ENCODE measurements at places on chromosomes 1 and 21.

DNA sequence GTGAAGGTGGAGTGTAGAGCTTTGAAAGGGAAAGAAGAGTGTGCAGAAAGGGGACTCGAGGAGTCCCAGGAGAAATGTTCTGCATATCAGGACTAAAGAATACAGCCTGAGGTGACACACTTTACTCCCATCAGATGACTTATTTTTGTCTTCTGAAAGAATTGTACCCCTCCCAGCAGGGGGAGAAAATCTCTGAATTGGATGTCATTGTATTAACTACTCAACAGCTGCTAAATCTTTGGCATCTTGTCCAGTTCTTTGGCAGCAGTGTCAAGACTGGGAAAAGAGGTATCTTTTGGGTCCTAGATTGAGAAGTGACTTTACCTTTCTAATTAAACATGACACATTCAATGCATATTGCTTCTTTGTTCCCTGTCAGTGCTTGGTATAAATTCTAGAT is 18.9 kb downstream of the UBE4B start:
- DNase-seq: no peak

DNA sequence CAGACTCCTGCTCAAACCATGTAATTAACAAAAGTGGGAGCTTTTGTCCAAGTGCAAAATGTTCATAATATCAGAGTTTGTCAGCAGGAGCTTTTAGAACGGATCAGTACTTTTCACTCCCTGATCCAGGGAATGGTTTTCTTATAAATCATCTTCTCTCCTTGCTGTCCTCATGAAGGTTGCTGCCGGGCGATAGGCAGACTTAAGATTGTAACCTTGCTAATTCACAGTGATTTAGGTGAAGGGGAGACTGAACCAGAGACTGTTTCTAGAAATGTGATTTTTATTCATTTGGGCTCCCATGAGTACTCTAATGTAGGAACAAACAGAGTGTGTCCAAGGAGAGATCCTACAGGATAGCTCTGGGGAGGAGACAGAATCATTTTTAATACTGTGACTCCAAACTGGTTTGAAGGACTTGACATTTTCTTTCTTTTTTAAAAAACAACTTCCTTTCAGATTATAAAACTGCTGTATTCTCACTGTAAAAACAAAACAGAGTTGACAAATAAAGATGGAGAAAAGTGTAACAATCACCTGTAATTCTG is 23.7 kb downstream of the ELAVL4 start:
- no peak for DNase-seq

GRCh38 chr1:226838456-226838855 is 32.0 kb upstream of the PSEN2 start:
- no peak for DNase-seq

- DNase-seq: no peak
Observed at GRCh38 chr21:35035116-35035515, 14.0 kb downstream of the RUNX1 start.

GRCh38 chr21:38820471-38821239 is 14.9 kb downstream of the ETS2 start:
- DNase-seq: no peak

DNA sequence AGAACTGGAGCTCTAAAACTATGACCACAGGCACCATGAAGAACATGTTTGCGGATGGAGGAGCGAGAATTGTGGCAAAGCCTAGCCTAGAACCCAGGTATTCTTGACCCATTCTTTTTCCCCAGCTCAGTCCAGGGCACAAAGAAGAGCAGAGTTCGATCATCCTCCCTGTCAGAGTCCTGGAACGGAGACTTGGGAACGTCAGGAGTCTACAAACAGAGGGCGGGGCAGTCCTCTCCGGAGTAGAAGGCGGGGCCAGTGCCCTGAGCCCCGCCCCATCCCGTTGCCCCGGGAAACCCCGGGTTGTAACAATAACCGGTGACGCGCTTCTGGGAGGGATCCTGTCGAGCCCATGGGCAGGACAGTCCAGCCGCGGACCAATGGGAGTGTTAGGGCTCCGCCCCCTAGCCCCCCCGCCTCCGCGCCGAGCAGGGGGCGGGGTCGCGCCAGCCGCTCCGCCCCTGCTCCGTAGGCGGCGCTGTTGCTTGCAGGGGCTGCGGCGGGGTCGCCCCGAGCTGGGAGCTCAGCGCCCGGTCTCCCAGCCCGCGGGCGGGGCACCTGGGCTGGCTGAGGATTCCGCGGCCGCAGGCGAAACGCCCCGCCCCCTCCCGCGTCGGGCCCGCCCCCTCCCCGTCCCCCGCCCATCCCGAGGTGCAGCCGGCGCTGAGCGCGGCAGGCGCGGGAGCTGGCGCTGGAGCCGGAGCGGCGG is at the start of gene FOXO6:
Gene FOXO6, plus strand, starts transcription at position 649 of the 709 bp plus-strand sequence.
- peak; percentile 93 for DNase-seq

DNA sequence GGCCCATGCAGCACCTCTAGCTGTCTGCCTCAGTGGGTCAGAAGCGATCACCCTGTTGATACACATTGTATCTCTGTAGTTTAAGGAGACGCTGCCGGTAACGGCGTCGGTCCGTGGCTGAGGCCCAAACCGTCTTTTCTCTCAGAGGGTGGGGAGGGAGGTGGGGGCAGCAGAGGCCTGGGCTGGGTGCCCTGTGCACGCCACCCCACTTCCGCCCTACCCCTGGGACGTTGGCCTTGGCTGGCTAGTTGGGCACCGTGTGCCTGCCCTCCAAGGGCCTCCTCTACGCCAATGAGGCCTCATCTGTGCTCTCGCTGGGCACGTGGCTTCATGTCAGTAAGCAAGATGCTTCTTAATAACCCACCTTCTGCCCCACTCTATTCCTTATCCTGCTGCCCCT is 9.4 kb downstream of the ZC3H12A start:
- no peak for DNase-seq

GRCh38 chr1:61585714-61586113 is 139.2 kb downstream of the TM2D1 start:
- no peak for DNase-seq

GRCh38 chr1:232306269-232306961 is 323.5 kb downstream of the SIPA1L2 start:
- no peak for DNase-seq

DNA sequence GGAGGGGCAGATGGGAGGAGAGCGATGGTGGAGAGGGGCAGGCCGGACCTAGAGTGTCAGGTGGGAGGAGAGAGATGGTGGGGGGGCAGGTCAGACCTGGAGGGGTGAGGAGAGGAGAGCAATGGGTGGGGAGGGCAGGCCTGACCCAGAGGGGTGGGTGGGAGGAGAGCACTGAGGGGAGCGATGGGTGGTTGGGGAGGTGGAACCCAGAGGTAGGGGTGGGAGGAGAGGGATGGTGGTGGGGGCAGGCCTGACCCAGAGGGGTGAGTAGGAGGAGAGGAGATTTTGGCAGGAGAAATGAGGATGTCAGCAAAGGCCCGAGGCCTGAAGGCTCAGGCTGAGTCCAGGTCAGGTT is 157.3 kb upstream of the VAMP3 start:
- no peak for DNase-seq

- DNase-seq: no peak
Observed at GRCh38 chr1:44084998-44085675, 33.5 kb upstream of the KLF17 start.

GRCh38 chr1:18955441-18956192 is 859 bp downstream of the IFFO2 start:
- peak; percentile 66 for DNase-seq

DNA sequence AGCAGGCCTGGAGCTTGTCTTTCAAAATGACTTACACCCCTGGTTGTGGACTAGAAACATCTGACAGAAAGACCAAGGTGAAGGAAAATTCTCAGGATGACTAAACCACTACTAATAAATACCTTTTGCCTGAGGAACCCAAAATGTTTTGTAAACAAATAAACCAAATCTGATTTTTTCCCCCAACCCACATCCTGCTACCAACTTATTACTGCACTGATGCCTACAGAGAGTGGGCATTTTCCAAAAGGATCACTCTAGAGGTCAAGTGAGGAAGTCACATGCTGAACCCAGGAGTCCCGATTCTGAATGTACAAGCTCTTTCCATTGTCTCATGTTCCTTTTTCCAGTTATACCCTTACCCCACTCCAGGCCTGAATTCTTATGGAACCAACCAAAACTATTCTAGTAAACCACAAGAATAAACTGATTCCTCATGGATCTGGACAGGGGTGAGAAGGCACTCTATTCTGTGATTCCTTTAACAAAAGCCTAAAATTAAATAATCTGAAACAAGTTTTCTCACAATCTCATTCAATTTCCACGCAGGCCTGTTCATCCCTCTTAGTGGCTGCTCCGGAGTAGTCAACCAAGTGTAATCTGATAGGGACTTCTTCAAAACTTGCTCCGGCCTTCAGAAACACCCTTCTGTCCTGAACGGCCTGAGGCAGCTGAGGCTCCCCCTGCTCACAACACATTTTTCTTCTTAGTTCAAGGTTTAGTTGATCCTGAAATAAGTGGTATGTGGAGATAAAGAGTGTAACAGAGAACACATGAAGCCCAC is 1.4 kb downstream of the PI4KB start:
- DNase-seq: no peak

GRCh38 chr1:119773711-119774241 is 5.1 kb upstream of the HMGCS2 start:
- DNase-seq: no peak

GRCh38 chr1:87933171-87933570 is 604.5 kb downstream of the LMO4 start:
- DNase-seq: no peak

GRCh38 chr1:231387770-231388669 is 34.1 kb downstream of the EGLN1 start:
- no peak for DNase-seq

GRCh38 chr21:32329331-32329730 is 30.7 kb downstream of the MRAP start:
- DNase-seq: no peak

DNA sequence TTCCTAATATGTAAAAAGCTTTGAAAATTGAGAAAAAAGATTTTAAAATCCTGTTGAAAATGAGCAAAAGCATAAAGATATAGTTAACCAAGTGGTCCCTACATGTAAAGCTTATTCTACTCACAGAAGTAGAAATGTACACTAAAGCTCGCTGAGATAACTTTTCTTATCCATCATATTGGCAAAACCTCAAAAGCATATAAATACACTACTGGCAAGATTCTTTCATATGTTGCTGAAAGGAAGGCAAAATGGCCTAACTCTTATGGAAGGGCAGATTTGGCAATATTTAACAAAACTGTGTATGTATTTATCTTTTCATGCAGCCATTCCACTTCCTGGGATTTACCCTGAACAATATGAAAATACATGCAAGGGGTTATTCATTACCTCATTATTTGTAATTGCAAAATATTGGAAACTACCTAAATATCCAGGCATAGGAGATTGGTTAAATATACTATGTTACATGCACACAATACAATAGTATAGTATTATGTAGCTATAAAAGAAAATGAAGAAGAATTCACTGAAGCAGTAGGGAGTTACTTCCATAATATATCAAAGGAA is 43.2 kb upstream of the LYPLAL1 start:
- no peak for DNase-seq

- peak; percentile 56 for DNase-seq
Observed at GRCh38 chr1:206769304-206769731, 1.3 kb upstream of the IL19 start.

DNA sequence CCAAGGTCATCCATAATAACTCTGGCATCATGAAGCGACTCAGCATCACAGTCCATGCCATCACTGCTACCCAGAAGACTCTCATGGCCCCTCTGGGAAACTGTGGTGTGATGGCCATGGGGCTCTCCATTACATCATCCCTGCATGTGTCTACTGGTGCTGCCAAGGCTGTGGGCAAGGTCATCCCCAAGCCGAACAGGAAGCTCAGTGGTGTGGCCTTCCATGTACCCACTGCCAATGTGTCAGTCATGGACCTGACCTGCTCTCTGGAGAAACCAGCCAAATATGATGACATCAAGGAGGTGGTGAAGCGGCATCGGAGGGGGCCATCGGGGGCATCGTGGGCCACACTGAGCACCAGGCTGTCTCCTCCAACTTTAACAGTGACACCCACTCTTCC is 65.1 kb upstream of the ARHGAP29 start:
- DNase-seq: no peak

DNA sequence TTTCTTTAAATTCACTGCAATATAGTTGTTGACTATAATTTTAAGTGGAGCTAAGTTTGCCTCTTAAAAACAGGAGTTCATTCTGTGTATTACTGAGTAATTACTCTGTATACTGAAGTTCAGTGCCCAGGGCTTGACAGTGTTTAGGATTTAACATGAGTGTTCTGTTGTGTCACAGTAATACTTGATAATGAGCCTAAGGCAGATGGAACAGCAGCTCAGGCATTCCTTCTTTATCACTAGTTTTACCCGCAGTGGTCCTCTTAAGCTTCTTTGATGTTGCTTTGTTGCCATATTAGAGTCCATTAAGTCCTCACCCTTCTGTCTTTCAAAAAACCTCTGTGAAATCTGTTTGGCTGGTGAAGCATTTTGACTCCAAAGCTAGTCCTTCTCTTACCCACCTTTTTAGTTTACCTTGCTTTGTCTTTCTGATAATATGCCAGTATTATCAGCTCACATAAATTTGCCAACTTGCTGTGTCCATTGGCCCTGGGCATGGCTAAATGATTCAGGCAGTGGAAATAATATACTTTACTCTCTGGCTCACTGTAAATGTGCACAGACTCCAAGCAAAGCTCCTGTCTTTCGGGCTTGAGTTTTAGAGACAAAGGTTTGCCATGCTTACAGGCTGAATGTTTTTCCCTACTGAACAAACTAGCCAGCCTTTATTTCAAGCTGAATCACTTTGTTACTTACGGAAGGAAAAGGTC is 17.7 kb downstream of the HIPK1 start:
- DNase-seq: no peak

DNA sequence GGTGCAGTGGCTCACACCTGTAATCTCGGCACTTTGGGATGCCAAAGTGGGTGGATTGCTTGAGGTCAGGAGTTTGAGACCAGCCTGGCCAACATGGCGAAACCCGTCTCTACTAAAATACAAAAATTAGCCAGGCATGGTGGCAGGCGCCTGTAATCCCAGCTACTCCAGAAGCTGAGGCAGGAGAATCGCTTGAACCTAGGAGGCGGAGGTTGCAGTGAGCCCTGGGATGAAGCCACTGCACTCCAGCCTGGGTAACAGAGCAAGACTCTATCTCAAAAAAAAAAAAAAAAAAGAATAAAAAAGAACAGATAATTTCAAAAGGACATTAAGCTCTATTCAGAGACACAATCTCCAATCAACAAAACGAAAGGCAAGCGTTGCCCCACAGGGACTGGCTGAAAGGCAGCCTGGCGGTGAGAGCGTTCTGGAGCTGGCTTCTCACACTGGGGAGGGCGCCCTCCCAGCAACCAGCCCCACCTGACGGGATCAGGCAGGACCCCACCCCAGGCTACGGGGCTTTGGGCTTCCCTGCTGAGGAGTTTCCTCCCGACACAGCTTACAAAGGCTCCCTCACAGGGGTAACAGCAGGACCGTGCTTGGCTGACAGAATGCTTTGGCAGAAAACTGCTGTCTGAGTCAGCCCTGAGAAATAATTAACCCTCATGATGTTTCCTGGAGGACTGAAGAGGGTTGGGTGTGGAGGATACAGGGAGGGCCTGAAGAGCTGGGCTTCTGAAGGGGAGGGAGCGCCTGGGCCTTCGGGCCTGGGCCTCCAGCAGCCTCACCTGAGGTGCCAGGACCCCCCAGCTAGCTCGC is 31.1 kb upstream of the SRP9 start:
- DNase-seq: no peak

- DNase-seq: no peak
Observed at GRCh38 chr1:236261033-236261432, 20.7 kb downstream of the ERO1B start.
